NCI-H187 (cell line): ENCODE measurements at places on chromosomes 4 and X.

DNA sequence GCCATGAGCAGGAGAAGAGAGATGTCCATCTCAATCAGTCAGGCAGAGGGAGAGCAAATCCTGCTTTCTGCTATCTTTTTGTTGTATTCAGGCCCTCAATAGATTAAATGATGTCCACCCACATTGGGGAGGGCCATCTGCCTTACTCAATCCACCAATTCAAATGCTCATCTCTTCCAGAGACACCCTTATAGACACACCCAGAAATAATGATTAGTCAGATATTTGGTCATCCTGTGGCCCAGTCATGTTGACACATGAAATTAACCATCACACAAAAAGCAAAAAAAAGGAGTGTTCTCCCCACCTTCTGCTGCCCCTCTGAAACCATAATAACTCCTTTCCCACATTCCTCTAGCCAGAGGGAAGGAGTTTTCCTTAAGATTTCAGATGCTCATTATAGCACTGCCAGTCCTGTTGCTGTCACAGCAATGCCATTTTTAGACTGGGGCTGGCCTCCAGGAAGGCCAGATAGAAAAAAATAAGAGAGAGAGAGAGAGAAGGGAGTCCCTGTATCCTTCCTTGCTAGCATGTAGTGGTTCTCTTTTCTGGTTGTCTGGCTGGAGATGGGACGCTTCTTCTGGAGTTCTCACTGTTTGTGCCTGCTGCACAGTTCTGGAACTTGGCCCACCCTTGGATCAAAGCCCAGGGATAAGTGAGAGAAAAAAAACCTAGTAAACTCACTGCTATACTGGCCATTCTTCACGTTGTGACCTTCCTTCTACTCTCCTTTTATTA lies 177.7 kb downstream of the RBM46 start:
- DNase-seq = no peak

GRCh38 chr4:110484767-110485166 lies 8.8 kb downstream of the ENPEP start:
- no peak for DNase-seq

DNA sequence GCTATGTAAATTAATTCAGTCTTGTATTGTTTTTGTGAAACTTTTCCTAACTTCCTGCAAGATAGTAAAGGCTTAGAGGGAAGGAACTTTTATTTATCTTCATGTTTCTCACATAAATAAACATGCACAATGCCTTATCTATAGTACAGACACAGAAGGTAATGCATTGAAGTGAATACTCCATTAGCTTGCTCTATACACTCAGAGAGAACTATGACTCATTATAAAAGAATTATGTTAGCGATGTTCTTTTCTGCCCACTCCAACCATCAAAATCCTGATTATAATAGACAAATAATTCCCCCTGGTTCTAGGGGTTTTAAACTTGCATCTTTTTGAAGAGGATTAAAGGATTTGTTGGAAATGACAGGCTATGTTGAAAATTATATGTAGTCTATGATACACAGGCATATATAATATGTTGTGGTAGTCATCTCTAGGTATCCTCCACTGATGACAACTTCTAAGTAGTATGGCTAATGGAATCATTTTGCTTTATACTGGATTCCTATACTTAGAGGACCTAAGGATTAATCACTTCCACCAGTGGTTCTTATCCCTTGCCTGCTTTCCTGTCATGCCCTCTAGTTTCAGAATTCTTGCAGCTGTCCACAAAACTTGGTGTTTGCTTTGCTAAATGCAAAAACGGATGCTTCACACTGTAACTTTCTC lies 115.7 kb downstream of the NDST4 start:
- DNase-seq = no peak

DNA sequence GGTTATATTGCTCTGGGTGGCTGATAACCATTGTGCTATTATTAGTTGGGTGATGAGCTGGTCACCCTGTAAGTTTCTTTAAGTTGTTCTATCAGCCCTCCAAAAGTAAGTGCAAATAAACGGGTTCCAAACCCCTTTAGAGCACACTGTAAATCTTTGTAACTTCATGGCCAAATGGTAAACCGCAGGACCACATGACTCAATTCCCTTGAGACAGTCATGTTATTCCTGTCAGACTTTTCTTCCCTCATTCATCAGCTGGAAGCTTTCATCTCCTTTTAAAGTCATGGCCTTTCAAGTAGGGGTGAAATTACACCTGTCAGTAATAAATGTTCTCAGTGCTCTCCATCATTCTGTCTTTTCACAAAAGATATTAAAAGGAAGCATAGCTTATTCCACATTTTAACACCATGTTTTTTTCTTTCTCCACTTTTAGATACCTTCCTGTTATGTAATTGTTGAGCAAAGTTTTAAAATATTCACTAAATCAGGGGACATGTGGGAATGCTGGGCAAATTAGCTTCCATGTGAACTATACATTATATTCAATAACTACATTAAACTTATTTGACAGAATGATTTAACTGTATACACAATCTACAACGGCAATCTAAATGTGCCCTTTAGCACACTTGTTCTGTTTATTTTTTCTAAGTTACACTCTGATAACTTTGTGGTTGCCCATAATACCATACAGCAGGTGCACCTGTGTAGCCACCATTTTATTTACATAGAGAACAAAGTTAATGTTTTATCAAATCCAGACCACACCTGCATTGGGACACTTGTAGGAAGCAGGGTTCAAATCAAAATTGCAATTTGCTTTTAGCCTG lies 275.5 kb downstream of the CFAP299 start:
- DNase-seq = peak; percentile 97

DNA sequence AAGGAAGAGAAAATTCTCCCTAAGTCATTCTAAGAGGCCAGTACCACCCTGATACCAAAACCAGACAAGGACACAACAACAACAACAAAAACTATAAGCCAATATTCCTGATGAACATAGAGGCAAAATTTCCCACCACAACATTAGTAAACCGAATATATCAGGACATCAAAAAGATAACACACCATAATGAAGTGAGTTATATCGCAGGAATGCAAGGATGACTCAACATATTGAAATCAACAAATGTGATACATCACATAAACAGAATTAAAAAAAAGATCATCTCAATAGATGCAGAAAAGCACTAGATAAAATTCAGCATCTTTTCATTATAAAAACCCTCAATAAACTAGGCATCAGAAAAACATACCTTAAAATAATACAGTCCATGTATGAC lies 1844.4 kb upstream of the PCDH10 start:
- no peak for DNase-seq

- DNase-seq = no peak
These were observed 2.9 kb downstream of the GYG2 start for GRCh38 chrX:2831471-2832228.

GRCh38 chr4:24497221-24497620 lies 87.1 kb downstream of the DHX15 start:
- no peak for DNase-seq
